ENCODE measurements at places on chromosomes 16 and 17.
A peak's percentile ranks its signal among the peaks of the same experiment; 100 is the strongest.

DNA sequence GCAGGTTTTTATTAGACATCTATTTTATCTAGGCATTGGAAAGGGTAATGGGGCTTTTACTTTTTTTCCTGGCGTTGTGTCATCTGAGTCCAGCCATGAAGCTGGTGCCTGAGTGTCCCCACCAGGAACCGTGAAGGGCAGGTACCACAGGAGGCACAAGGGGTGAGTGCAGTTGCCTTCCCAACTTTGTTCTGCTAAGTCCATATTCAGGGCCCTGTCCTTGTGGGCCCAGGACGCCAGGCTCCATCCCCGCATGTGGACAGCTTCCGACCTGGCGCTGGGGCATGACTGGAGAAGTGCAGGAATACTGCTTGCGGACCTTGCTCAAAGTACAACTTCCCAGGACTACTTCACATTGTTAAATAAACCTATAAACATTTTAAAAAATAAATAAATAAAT is 60.6 kb downstream of the KPNA2 start:
- DNase-seq: no peak

DNA sequence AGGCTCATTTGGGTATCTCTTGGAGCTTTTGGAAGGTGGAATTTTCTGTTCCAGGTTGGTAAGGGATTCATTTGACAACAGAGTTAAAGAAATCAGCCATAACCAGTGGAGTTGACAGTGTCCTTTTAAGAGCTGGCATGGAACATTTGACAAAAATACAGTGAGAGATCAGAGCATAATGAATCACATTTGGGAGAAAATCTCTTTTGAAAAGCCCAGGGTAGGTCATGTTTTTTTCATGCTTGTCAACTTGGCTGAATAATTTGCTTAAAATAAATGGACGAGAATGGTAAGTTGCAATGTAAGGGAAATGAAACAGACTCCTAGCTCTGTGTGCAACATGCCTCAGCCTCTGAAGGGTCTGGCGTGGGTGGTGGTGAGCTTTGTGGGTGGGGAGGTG is 235.3 kb upstream of the N4BP1 start:
- DNase-seq: no peak

- DNase-seq: no peak
Observed at GRCh38 chr17:44738214-44738906, 20.4 kb upstream of the ADAM11 start.

DNA sequence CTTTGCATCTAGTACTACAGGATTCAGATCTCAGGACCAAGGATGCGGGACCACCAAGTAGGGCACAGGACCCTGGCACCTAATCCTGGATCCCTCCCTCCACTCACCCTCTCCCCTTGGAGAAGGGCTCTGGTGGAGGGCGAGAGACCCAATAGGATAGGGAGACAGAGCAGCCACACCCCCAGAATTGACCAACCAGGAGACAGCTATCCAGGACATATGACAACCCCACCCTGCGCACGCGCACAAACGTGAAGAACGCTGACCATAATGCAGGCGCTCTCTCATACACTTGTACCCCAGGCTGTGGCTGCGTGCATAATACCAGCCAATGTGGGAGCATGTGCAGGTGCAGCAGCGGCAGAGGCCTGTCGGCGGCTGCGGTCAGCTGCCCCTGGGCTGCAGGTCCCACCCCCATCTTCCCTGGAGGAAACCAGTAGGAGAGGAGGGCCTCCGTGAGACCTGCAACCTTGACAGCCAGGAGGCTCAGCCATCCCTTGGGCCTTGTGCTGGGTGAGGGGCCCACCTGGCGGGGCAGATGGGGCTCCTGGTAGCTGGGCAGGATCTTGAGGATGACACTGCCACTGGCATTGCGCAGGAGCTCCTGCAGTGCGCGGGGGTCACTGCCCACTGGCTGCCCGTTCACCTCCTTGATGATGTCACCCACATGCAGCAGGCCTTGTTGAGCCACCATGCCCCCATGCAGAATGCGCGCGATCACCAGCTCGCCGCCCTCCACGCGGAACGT is 25.4 kb downstream of the MPP2 start:
- DNase-seq: no peak

GRCh38 chr16:70689035-70689969 is 3.4 kb upstream of the MTSS2 start:
- DNase-seq: no peak

DNA sequence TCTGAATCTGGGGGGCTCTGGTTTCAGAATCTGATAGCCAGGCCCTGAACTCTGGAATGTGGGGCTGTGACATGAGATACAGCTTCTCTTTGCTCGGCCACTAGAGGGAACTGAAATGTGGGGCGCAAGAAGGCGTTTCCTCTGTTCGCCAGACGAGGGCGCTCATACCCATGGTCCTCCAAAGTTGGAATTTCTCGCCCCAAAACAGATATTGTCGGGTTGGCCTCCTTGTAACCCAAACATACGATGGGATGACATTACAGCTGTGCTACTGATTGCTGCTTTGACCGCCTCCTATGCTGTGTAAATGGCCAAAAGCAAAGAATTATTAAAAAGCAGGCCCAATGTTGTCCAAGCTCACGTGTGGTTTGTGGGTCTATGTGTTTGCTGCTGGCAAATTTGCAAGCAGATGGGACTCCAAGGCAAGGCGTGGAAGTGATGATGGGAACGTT is 13.1 kb upstream of the MSI2 start:
- peak; percentile 72 for DNase-seq

- DNase-seq: no peak
Observed at GRCh38 chr16:4698321-4699045, 5.1 kb downstream of the NUDT16L1 start.

DNA sequence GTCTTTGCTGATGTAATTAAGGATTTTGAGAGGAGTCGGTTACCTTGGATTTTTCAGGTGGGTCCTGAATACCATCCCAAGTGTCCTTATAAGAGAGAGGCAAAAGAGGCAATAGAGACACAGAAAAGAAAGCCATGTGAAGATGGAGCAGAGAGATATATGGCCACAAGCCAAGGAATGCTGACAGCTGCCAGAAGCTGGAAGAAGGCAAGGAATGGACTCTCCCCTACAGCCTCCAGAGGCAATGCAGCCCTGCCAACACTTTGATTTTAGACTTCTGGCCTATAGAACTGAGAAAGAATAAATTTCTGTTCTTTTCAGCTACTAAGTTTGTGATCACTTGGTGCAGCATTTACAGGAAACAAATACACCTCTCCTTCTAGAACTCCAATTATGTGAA is 8.2 kb upstream of the RNFT1 start:
- DNase-seq: no peak

- DNase-seq: no peak
Observed at GRCh38 chr17:67049025-67049739, 4.8 kb downstream of the CACNG1 start.

DNA sequence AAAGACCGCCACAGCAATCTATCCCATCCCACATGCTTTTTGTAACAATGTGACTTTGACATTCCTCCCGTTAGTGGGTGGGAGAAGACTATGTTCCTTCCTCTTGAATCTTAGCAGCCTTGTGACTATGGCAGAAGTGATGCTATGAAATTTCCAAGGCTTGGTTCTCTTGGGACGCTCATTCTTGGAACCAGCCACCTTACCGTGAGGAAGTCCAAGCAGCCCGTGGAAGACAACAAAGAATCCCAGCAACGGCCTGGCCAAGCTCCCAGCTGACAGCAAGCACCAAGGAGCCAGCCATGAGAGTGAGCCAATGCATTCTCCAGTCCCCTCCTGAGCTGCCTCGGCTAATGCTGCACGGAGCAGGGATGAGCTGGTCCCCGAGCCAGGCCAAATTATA is 62.3 kb downstream of the VPS53 start:
- no peak for DNase-seq

DNA sequence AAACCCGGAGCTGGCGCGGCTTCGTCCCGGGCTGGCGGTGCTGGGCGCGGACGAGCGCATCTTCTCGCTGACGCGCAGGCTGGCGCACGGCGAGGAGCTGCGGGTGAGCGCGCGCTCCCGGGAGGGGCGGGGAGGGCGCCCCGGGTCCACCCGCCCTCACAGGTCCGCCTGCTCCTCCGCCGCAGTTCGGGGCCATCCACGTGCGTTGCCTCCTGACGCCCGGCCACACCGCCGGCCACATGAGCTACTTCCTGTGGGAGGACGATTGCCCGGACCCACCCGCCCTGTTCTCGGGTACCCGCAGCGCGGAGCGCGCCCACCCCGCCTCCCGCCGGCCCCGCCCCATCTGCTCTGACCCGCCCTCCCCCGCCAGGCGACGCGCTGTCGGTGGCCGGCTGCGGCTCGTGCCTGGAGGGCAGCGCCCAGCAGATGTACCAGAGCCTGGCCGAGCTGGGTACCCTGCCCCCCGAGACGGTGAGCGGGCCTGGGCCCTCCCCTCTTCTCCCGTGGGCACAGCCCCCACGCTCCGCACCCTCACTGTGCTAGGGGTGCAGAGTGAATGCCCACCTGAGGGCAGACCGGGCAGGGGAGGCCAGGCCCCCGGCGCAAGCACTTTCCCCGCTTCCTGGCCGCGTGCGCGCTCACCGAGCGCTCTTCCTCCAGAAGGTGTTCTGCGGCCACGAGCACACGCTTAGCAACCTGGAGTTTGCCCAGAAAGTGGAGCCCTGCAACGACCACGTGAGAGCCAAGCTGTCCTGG is 1.4 kb downstream of the HAGHL start:
- DNase-seq: peak; percentile 85

- no peak for DNase-seq
Observed at GRCh38 chr17:20920815-20921199, 122.0 kb downstream of the USP22 start.

GRCh38 chr17:68260051-68260762 is 12.4 kb downstream of the AMZ2 start:
- no peak for DNase-seq

DNA sequence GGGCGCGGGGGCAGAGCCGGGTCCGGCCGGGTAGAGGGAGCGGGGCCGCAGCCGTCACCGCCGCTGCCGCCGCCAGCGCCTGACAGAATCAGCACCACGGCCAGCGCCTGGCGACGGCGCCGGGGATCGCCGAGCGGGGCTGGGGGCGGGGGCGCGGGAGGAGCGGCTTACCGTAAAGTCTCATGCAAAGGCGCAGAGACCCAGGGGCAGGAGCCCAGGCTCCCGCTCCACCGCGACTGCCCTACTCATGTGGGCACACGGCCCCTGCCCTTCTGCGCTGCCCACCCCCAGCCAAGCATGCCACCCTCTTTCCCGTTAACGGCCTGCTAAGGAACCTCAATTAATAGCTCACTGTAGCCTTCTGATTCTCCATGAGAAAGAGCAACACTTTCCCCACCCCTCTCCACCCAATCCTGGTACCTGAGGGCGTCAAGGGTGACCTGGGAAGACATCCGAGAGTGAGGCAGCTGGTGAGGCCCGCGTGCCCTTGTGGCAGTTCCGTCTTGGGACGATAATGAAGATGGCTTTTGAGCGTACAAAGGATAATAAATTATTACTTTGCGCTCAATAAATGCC is at the start of gene SEZ6:
TSS of gene SEZ6 (minus strand) at position 98 of the 576 bp plus-strand sequence. CDS start 164 bp downstream, outside the sequence.
- DNase-seq: peak; percentile 82

- no peak for DNase-seq
Observed at GRCh38 chr16:17457513-17457912, 13.2 kb downstream of the XYLT1 start.

GRCh38 chr16:65672960-65673359 is 551.1 kb upstream of the CDH11 start:
- no peak for DNase-seq

All from NCI-H526 (cell line).